ENCODE measurements at places on chromosomes 5 and 9.

- no peak for DNase-seq
Observed at GRCh38 chr5:10479154-10479721, 37.6 kb downstream of the ROPN1L start.

GRCh38 chr9:132986640-132987620 lies 8.4 kb downstream of the GFI1B start:
- DNase-seq = no peak

DNA sequence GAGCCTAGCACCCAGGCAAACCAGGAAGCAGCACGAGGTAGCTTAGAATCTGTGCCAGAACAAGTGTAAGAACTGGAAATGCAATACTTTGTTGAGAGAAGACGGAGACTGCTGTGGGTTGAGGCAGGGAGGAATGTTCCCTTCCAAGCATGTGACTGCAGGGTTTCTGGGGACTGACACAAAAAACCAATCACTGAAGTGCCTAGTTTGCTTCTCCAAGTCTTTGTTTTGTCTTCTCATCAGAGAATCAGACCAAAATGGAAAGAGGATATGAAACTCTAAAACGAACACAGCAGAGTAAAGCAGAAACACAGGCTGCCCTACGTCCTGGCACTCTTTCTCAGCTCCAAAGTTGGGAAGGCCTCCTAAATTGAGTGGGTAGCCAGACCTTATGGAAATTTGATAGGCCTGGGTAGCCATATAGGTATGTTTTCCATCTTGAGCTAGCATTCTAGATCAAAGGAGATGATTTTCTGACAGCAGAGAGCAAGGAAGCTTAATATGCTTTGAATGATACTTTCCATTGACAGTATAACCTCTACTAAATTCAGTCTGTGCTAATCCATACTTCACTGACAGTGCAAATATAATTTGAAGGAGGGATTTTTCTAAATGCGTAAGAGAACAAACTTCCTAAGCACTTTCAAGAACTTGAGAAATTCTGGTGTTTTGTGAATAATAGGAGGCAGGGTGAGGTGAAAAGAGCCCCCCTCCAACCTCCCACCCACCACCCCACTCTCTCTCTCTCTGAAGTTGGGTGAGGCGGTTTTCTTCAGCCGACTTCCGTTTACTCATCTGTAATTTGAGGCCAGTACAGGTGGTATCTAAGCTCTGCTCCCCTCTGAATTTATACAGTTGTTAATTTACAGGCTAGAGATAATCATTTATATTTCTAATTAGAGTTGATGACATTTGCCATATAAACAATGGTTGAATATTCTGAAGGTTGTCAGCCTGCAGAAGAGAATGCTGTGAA lies 5.5 kb downstream of the ADRB2 start:
- DNase-seq = no peak

GRCh38 chr5:9056046-9056445 lies 489.8 kb downstream of the SEMA5A start:
- no peak for DNase-seq

GRCh38 chr5:84779186-84779585 lies 394.5 kb upstream of the EDIL3 start:
- no peak for DNase-seq

GRCh38 chr5:157986431-157986990 lies 127.6 kb upstream of the CLINT1 start:
- DNase-seq = no peak

DNA sequence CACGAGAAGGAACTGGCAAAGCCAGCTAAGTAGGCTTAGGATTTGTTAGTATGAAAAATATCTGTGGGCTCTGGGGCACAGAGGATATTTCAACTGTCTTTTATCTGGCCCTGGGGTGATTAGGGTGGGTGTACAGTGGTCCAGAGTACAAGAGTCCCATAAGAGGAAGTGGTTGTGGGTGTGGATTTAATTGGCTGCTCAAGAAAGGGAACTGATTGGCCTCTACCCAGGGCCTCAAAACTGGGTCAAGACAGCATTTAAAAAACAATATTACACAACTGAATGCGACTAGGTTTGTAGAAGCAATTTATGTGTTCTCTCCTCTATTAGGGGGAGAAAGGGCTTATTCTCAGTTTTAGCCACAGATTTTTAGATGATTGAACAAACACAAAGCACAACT lies 1353.4 kb upstream of the WWC1 start:
- DNase-seq = no peak

GRCh38 chr5:122997294-122997693 lies 39.2 kb downstream of the PPIC start:
- DNase-seq = no peak

Data from renal cortex interstitium (tissue), 15 donors.